ENCODE measurements at places on chromosomes 5 and 9. TPM values are rescaled to one million over a fixed set of nuclear protein-coding genes. Genes with fewer than 3 reads are reported as not detected.

DNA sequence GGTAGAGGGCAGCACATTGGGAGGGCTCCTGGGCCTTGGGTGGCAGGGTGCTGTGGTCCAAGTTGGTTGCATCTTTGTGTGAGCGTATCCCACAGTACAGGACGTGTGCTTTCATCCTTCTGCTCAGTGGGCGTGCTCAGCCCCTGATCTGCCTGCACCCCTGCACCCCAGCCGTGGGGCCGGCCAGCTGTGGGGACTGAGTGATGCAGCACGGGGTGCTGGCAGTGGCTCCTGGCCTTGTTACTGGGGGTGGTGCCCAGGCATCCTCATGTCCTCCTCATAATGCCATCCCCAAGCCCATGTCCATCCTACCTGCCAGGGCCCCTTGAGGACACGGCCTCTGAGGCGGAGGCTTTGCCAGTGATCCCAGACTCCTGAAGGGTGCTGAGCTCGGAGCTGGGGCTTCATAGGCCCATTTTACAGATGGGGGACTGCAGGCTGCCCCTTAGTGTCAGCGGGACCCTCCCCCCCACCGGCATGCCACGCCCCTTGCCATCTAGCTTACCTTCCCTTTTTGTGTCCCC lies 100.7 kb downstream of the PHF2 start:
- peak; percentile 10 for DNase-seq

DNA sequence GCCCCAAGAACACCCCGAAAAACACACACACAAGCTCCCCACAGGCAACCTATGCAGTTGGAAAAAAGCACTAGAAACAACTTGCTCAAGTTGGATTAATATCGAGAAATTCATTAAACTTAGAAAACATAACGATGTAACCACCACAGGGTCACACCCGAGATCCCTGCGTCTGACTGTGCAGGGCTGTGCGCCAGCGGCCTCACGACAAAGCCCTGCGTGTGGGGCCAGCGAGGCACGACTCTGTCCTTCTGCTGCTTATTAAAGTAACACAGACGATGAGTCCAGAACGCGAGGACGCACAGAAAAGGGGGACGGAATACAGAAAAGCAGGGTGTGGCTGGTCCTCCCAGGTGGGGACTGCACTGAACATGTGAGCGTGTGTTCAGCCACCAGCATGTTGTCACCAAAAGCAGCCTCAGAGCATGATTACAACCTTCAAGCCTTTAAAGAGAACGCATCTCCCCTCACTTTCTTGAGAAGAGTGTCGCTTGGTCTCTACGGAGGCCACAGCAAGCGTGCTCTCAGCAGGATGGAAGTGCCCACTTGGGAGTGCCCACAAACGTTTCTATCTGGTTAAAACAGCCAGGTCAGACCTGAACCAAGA lies 14.4 kb downstream of the SLC12A7 start:
- DNase-seq: no peak

GRCh38 chr5:56913766-56914165 lies 4.4 kb downstream of the SETD9 start:
- DNase-seq: no peak

ECSCR gene
- total RNA-seq: not detected

Measured in natural killer cell (primary cell).